ENCODE measurements at places on chromosomes 7 and 10. TPM values are rescaled to one million over a fixed set of nuclear protein-coding genes. Genes with fewer than 3 reads are reported as not detected.

ZNF485 gene
- total RNA-seq, result 7.8 TPM

PNLIPRP3 gene
- not detected for total RNA-seq

MBL2 gene
- not detected for total RNA-seq

PNLIP gene
- not detected for total RNA-seq

- no peaks in the 10 kb centered on the region for H3K36me3 ChIP-seq
- H3K27me3 ChIP-seq, result no peaks in the 10 kb centered on the region
- H3K27ac ChIP-seq, result no peak overlapping the region
- H3K4me3 ChIP-seq, result no peak overlapping the region
- DNase-seq, result no peak
- H3K4me1 ChIP-seq, result no peaks in the 10 kb centered on the region
Observed at GRCh38 chr7:45384499-45384898, 189.7 kb upstream of the ADCY1 start.

DNA sequence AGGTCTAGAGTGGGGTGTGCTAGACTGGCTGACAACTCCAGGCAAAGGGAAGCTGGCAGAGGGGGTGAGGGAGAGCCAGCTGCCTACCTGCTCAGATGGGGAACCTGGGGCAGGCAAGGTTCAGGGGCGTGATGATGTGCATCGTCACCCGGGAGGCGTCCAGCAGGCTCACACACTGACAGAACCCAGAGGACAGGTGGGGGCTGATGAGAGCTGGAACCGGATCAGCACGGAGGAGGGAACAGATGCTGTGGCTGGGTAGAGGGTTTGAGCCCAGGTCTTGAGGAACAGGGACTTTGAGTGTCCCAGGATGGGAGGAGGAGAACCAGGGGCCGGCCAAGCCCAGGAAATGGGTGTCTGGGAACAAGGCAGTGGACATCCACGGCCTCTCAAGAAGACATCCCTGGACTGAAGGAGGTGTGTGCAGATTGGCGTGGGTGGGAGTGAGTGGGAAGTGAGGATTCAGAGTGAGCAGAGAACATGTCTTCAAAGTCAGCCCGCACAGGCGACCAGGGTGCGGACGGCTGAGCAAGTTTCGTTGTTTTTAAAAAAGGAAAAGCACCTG is 3.9 kb downstream of the RASGEF1A start:
- peaks cover 29% of the 10 kb centered on the region for H3K27me3 ChIP-seq
- H3K36me3 ChIP-seq, result no peaks in the 10 kb centered on the region
- H3K27ac ChIP-seq, result no peak overlapping the region
- DNase-seq, result no peak

DNA sequence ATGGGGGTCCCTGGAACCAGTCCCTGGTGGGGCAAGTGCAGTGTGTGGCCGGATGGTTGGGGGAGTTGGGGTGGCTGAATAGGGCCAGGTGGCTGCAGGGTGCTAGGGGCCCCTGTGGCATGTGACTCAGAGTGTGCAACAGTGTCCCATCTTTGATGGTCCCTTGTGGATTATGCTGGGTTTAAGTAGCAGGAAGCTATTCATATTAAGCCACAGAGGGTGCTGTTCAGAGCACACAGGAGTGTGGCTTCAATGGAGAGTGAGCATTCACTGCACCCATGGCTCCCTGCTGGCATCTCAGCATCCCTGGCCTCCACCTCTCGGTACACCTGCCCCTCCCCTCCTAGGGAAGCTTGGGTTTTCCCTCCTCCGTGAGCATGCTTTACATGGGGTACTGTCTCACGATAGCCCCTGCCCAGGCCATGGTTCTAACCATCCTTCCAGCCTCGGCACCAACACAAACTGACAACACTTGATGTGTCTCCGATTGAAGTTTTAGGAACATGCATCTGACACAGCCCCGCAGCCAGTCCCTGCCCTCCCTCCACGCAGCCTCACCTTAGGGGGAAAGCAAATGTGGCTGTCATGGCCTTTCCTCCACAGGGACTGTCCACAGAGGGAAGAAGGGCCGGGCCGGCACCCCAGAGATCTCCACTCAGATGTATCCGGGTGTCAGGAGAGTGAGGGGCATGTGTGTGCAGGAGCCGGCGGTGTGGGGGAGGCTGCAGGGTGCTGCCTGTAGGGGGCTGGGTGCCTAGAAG is 30.4 kb upstream of the PPIF start:
- no peak overlapping the region for H3K4me3 ChIP-seq
- H3K27me3 ChIP-seq, result no peaks in the 10 kb centered on the region
- H3K36me3 ChIP-seq, result no peaks in the 10 kb centered on the region
- peaks cover 18% of the 10 kb centered on the region for H3K4me1 ChIP-seq
- H3K27ac ChIP-seq, result no peak overlapping the region
- DNase-seq, result no peak

DNA sequence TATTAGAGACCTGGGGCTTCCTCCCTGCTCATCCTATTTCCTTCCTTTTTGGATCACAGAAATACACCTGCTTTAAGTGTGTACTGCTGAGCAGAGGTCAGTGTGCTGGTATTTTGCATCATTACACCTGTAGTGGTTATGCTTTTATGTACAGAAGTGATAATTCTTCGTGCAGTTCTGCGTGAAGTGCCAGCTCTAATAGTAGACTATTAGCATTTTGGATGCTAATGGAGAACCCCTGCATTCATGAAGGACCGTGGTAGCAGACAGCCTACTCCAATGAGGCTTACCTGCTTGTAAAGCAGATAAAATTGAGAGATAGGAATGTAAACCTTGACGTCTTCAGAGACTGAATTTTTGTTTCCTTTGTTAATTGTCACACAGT is 114.3 kb downstream of the CDK14 start:
- peaks cover 38% of the 10 kb centered on the region for H3K4me1 ChIP-seq
- no peak overlapping the region for H3K4me3 ChIP-seq
- no peaks in the 10 kb centered on the region for H3K36me3 ChIP-seq
- peak overlapping the region; percentile 75 for H3K27ac ChIP-seq
- H3K27me3 ChIP-seq, result no peaks in the 10 kb centered on the region

DNA sequence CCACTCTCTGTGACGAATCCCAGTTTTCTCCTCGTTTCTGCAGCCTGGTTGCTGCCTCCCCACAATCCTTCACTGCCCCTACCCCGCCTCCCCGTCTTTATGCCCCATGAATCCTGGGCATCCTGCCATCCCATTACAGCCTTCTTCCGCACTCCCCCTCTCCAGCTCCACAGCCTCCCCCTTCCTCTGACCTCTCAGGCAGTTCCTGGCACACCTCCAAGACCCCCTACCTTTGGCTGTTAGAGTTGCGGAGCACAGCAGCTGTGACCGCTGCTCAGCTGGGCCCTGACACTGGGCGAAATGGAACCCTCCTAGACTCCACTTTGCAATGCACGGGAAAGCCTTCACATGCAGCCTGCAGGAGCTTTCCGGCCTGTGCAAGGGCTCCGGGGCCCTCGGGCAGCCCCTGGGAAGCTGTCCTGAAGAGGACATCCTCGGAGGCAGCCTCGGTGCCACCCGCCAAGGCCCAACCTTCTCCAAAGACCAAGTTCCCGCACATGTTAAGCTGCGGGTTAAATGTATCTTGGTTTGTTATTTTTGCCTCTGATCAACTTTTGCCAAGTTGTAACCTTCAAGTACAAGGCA is 400.7 kb upstream of the MKI67 start:
- no peaks in the 10 kb centered on the region for H3K36me3 ChIP-seq
- DNase-seq, result no peak
- H3K4me1 ChIP-seq, result peaks cover 30% of the 10 kb centered on the region
- peak overlapping the region; percentile 64 for H3K27ac ChIP-seq

- H3K27me3 ChIP-seq, result no peaks in the 10 kb centered on the region
- peaks cover 13% of the 10 kb centered on the region for H3K4me1 ChIP-seq
- H3K4me3 ChIP-seq, result no peak overlapping the region
- 0 out of 2 replicates have a peak overlapping the region, but pooled peaks have one; percentile 14 for H3K27ac ChIP-seq
Observed at GRCh38 chr7:44615149-44615611, 8.8 kb downstream of the OGDH start.

DNA sequence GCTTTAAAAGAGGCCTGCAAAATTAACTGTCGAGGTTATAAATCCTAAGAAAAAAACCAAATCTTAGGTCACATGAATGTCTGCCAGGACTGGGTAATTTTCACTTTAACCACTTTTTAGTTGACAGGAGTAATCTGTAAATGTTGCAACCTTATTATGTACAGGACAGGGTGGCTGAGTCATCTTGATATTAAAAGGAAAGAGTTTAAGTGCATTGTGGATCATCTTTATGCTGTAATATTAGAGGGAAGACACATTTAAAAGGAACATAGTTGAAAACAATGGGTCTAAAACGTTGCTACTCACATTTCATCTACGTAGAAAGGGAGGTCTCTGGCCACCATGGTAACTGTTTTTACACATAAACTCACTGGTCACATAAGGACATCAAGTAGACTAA is 115.5 kb downstream of the LSMEM1 start:
- H3K27me3 ChIP-seq, result no peaks in the 10 kb centered on the region
- DNase-seq, result no peak
- no peaks in the 10 kb centered on the region for H3K4me1 ChIP-seq
- H3K4me3 ChIP-seq, result no peak overlapping the region
- no peaks in the 10 kb centered on the region for H3K36me3 ChIP-seq

- no peaks in the 10 kb centered on the region for H3K36me3 ChIP-seq
- peaks cover 64% of the 10 kb centered on the region for H3K4me1 ChIP-seq
Observed at GRCh38 chr10:75406462-75407223, 5.1 kb upstream of the ZNF503 start.

- no peak for DNase-seq
- no peak overlapping the region for H3K4me3 ChIP-seq
- peaks cover 4% of the 10 kb centered on the region for H3K4me1 ChIP-seq
- H3K27ac ChIP-seq, result no peak overlapping the region
- peaks cover 6% of the 10 kb centered on the region for H3K27me3 ChIP-seq
Observed at GRCh38 chr10:78875932-78876331, 192.8 kb upstream of the ZMIZ1 start.

- DNase-seq, result no peak
- H3K27ac ChIP-seq, result no peak overlapping the region
- no peaks in the 10 kb centered on the region for H3K4me1 ChIP-seq
Observed at GRCh38 chr10:71069909-71070666, 142.3 kb upstream of the UNC5B start.

DNA sequence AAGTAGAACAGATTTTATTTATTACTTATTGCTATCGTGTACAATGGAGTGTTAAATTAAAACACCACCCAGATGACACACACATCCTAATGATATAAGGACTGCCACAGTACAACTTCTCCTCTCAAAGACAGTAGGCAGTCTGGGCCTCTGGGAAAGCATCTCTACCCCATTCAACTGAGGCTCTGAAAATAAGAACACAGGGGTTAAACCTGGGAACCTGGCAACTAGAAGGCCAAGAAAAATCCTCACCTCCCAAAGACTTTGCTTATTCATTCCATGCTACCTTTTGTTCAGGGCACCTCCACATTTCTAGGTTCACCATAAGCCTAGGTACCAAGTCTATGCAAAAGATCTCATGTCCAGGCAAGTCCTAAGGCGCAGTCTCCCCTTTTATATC is 125.4 kb upstream of the FEZF1 start:
- no peaks in the 10 kb centered on the region for H3K27me3 ChIP-seq
- H3K4me1 ChIP-seq, result peaks cover 62% of the 10 kb centered on the region
- peak; percentile 21 for DNase-seq
- peak overlapping the region; percentile 81 for H3K27ac ChIP-seq
- no peak overlapping the region for H3K4me3 ChIP-seq
- no peaks in the 10 kb centered on the region for H3K36me3 ChIP-seq

GRCh38 chr10:74081192-74081803 is 69.3 kb downstream of the AP3M1 start:
- peaks cover 47% of the 10 kb centered on the region for H3K4me1 ChIP-seq
- no peak overlapping the region for H3K4me3 ChIP-seq
- DNase-seq, result peak; percentile 75

- H3K4me3 ChIP-seq, result no peak overlapping the region
- DNase-seq, result peak; percentile 63
- H3K4me1 ChIP-seq, result peaks cover 30% of the 10 kb centered on the region
- no peaks in the 10 kb centered on the region for H3K36me3 ChIP-seq
Observed at GRCh38 chr10:87626422-87626892, 33.2 kb upstream of the PAPSS2 start.

GRCh38 chr10:132519382-132520176 is 18.0 kb upstream of the INPP5A start:
- DNase-seq, result no peak
- H3K4me3 ChIP-seq, result peak overlapping the region; percentile 67
- no peak overlapping the region for H3K27ac ChIP-seq
- H3K36me3 ChIP-seq, result no peaks in the 10 kb centered on the region
